ENCODE measurements at places on chromosomes 4 and X.

DNA sequence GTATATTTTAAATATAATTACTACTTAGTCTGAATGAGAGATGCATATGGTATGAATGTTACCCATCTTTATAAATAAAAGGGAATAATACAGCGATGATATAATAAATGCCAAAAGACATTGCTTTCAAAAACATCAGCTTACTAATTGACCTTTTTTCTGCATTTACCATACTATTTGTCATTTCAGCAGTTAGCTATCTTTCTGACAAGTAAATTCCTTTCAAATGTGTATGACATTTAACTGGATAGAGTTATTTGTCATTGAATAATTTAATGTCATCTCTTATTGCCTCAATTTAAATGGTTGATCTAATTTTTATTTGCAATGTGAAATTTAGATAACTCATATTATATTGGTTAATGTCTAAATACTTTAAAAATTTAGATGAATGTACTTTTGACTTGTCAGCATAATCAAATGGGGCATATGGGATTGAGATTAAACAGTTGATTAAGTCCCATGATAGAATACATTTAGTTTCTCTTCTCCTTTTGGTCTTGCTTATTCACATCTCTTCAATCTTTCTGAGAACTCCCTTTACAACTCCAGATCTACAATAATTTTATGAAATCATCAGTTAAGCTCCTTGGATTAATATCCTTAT lies 350.9 kb downstream of the PCDH18 start:
- no peak for DNase-seq

GRCh38 chrX:47772764-47773163 lies 63.9 kb upstream of the ZNF81 start:
- DNase-seq, result no peak

GRCh38 chrX:118346258-118347094 lies 570 bp downstream of the WDR44 start:
- peak; percentile 19 for DNase-seq

DNA sequence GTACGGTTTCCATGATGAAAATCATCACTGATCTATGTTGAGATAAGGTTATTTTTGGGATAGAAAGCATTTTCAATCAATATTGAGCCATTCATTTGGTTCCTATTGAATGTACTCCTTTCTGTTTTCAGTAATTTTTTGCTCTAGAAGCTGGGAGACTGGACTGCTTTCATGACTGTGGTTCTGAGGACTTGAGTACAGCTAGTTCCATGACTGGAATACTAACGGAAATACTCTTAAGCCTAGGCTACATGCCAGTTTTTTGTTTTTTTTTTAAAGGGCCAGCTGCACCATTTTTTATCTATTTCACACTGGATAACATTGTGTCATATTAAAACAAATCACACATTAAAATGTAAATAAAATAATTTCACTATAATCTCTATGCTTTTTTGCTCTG lies 16.7 kb downstream of the PRR32 start:
- no peak for DNase-seq

DNA sequence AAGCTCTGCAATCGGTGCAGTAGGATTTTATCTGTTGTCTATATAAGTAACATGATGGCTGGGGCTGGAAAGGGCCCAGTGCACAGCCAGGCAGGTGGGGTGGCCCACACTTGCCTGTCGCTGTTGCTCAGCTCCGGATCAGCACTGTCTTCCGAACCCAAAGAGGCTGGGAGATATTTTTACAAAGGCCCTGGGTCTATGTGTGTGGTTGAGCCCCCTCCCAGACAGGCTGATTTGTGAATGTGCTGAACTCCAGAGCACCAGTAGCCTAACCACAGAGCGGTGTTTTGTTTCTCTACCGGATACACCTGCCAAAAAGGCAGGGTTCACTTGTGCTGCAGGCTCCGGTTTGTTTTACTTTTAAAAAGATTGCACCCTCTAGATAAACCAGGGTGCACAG lies 33.5 kb upstream of the CHRNA9 start:
- DNase-seq, result no peak

DNA sequence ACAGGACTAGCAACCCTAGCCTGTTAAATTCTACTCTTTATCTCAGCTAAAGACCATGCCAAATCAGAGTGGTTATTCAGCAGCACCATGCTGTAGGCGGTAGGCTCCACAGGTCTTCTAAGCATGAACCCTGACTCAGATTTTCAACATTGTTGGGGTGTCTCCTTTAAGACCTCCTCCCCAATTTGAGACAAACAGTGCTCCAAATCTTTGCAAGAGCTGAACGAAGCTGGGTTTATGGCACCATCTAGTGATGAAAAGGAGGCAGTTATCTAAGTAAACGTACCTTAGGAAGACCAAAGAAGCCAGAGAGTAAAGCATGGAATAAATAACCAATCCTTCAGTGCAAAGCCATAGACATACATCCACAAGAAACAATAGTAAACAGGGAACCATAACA lies 334.5 kb upstream of the SLC7A11 start:
- peak; percentile 33 for DNase-seq

DNA sequence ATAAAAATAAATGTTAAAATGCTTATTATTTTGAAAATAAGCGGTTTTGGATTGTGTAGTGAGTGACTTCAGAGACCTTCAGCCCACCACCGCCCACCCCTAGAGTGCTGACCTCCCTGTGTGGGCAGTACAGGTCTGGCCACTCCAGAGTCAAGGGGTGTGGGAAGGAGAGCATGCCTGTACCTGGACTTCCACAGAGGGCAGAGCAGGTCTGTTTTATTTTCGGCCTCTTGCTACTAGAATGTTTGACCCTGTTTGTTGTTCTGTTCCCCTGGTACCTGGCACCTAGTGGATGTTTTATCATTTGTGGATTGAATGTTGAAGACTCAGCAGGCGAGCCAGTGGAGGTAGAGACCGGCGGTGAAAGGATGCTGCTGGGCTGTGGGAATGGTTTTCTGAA lies 14.3 kb downstream of the PIGG start:
- DNase-seq, result no peak

DNA sequence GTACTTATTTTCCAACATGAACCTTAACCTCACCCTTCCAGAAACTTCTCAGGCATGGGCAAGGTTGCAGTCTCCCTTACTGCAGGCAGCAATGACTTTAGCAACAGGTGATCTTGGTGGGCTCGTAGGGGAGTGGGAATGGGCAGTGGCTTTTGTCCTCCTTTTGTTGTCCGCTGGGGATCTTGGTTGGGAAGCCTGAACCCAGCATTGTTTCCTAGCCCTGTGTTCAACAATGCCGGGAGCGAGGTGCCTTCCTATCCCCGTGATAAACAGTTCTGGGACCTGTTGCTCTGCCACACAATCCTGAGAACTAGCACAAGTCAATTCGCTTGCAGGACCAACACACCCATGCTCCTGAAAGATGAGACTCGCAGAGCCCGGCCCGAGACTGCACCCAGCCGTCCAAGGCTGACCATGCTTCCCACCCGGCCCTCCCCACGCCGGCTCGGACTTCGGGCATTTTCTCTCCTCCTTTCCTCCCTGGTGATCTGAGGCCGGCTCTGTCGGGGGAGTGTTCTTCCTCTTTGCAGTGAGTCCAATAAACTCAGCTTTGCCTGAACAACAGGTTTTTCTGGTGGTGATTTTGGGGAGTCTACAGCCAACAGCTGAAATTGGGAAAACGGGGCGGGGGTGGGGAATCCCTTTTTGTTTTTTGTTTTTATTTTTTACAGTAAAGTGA lies 20.2 kb downstream of the IRAK1 start:
- no peak for DNase-seq

- peak; percentile 94 for DNase-seq
Measured at GRCh38 chr4:127880763-127881562, at the start of gene PLK4. Gene PLK4 (plus strand): TSS chr4:127880893. CDS start chr4:127881135, 242 bp downstream.

- DNase-seq, result no peak
Measured at GRCh38 chr4:76160355-76160754, 12.2 kb upstream of the NUP54 start.

- no peak for DNase-seq
Measured at GRCh38 chrX:132692526-132692925, 203.7 kb upstream of the MBNL3 start.

- DNase-seq, result no peak
Measured at GRCh38 chr4:70687392-70687791, 940 bp upstream of the UTP3 start.

- no peak for DNase-seq
Measured at GRCh38 chr4:151853034-151853433, 92.2 kb upstream of the GATB start.

GRCh38 chrX:139828033-139828432 lies 104.8 kb downstream of the ATP11C start:
- DNase-seq, result no peak

DNA sequence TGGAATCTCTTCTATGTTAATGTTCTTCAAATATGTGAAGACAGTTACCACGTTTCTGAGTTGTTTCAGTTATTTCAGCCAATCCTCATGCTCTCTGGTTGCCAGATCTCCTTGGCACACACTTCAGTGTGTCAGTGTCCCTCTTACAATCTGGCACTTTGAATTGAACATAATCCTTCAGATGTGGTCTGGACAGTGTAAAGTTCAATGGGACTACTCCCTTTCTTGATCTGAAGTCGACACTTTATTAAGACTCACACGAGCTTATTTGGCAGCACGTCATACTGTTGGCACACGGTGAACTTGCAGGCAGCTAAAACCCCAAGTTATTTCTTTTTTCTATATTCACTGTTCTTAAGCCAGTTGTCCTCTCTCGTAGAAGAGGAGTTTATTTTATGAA lies 28.2 kb downstream of the ARSJ start:
- DNase-seq, result no peak

DNA sequence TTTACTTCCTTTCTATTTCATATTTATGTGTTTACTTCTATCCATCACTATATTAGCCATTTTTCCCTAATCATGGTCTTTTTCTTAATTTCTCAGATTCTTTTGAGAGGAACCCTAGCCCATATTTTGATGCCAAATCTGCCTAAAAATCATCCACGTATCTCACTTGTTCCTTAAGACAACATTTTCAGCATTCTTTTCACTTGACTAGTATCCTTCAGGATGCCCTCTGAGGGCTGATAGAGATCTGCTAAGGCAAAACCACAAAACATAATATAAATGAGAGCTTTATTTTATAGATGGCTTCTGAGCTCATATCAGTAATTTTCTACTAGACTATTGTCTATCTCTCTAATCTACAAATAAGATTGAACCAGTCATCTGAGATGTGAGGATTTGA lies 341.9 kb downstream of the GPM6A start:
- no peak for DNase-seq

DNA sequence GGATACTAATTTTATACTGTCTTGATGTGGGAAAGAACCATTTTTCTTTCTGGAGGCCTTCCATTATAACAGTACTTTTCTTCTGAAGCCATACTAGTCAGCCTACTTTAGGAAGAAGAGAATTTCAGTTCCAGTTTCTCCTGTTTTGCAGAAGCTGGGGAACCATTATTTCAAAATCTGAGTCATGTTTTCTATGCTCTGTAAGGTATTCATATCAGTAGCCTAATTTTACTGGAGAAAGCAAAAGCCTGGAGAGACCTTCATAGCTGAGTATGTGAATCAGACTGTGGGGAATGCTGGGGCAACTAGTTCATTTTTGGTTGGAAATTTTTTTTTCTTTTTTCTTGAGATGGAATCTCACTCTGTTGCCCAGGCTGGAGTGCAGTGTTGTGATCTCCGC lies 22.4 kb downstream of the AFF1 start:
- DNase-seq, result no peak

GRCh38 chr4:2321279-2322196 lies 59.6 kb upstream of the MXD4 start:
- DNase-seq, result peak; percentile 8

- no peak for DNase-seq
Measured at GRCh38 chr4:148692242-148692641, 250.0 kb upstream of the NR3C2 start.

DNA sequence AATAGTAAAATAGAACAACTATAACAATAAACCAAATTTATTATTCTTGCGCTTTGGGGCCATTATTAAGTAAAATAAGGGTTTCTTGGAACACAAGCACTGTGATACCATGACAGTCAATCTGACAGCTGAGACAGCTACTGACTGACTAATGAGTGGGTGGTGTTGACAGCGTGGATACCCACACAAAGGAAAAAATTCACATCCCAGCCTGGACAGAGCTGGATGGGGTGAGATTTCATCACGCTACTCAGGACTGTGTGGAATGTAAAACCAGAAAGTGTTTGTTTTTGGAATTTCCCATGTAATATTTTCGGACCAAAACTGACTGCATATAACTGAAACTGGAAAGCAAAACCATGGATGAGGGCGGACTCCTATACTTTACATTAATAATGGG lies 48.8 kb downstream of the IGFBP7 start:
- no peak for DNase-seq

GRCh38 chr4:125808570-125808969 lies 493.8 kb downstream of the FAT4 start:
- DNase-seq, result no peak

GRCh38 chrX:55201930-55202579 lies 18.1 kb upstream of the PAGE5 start:
- no peak for DNase-seq

GRCh38 chr4:147516133-147516532 lies 35.2 kb downstream of the EDNRA start:
- DNase-seq, result no peak

GRCh38 chrX:125378205-125378604 lies 58.5 kb downstream of the TEX13C start:
- no peak for DNase-seq

DNA sequence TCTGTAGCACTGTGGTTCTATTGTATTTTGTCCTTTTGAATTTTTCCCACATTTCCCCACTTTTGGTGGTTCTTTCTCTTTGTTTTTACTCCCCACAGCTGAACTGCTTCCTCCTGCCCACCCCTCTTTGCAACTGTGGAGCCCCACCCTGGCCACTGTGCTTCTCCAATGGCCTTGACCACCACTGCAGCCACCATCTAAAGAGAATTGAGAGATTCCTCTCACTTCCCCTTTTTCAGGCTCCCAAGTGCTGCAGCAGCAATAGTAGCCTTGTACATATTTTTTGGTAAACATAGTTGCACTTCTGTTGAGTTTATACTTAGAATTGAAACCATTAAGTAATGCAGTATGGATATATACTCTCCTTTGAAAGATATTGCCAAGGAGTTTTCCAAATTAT lies 51.3 kb upstream of the FRMPD3 start:
- no peak for DNase-seq

DNA sequence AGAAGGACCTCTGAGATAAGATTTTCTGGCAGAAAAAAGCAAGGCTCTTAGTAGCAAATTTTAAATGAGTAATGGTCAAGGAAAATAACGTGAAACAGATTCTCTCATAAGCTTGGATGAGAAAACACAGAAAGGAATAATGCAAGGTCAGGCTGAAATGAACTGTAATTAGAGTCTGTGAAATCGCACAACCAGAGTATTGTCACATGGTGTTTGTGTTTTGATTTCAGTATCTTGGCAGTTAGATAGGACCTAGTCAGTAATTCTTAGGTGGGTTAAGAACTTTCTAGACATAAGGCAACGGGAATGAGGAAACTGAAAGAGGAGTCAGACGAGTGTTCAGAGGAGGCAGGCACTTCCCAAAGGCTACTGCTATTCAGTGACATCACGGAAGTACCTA lies 34.6 kb downstream of the LIMCH1 start:
- no peak for DNase-seq

DNA sequence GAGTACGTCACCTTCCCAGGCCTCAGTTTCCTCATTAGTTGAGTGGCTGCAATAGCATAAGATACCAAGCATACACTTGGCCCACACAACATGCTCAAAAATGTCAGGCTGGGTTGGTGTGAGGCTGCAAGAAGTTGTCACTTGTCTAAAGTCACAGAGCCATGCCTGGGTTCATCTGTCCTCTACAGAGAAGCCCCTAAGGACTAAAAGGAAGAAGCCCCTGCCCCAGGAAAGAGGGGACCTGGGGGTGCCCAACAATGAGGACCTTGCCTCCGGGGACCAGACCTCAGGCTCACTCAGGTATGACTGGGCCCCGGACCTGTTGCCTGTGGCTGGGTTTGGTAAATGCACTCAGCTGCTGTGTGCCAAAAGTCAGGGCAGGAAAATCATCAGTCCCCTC lies 82.7 kb downstream of the CRMP1 start:
- no peak for DNase-seq

All from iPS-NIHi11 (cell line).